ENCODE measurements at places on chromosomes 7 and 10.

- no peak for DNase-seq
These were observed 132.0 kb downstream of the PRKAG2 start for GRCh38 chr7:151744656-151745638.

DNA sequence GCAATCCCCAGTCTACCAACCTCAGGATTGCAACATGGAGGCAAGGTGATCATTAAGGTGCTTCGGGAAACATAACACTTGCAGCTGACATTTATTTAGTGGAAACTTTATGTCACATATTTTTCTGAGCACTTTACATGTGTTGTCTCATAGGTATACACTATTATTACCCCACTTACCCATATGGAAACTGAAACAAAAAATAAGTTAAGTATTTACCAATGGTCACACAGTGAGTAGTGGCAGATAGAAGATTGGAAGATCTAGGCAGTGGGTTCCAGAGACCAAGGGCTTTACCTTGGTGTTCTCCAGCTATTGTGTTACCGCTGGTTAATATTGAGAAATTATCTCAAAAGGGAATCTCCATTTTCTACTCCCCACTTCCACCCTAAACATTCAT lies 1279.1 kb upstream of the SORCS1 start:
- no peak for DNase-seq

GRCh38 chr7:17771901-17772408 lies 168.3 kb downstream of the SNX13 start:
- no peak for DNase-seq

- DNase-seq: no peak
These were observed 21.6 kb downstream of the EZH2 start for GRCh38 chr7:148862481-148862880.

DNA sequence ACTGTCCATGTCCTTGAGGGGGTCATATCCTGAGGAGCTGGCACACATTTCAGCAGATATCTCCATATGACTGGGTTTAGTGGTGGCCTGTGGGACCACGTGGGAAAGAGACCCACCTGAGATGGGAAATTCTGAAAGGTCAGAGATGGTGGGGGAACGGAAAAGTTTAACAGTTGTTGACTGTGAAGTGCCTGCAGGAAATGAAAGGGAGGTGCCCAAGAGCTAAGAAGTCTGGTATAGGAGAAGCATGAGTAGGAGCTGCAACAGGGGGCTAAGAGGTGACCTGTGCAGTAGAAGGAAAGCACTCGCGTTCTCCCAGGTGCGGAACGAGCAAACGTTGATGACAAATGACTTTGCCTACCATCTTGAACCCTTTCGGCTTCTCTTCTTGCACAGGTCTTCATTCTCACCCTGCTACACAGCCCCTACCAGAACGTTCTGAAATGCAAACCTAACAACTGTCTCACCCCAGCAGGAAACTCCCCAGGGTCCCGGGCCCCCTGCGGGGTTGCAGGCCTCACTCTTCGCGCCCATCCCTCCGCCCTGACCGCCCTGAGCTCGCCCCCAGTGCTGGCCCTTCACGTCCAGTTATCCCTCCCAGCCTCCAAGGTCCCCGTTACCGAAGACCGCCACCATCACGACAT lies 9.8 kb upstream of the FXYD4 start:
- DNase-seq: no peak

DNA sequence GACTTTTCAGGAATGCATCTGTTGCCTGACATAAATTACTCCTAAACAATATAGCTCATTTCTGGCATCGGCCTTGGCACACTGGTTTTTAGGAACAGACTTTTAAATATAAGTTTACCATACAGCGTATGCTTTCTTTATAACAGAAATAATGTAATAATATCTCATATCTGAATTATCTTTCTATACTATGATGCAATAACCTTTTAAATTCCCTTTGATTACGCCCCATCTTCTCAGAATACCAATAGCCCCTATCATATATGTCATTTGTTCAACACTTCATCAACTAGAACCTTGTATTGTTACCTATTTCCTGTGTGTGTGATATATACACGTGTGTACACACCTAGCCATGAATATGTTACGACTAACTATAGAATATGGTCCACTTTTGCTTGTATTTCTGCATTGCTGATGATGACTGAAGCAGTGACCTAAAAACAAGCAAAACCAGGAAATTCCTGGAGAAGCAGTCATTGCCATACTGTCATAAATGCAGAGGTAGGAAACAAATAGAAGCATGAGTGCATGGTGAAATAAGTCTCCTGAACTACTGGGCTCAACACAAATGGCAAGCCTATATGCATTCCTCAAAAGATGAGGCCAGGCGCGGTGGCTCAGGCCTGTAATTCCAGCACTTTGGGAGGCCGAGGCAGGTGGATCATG lies 618.4 kb upstream of the NRP1 start:
- DNase-seq: no peak

GRCh38 chr10:33095867-33096815 lies 138.1 kb upstream of the ITGB1 start:
- no peak for DNase-seq

DNA sequence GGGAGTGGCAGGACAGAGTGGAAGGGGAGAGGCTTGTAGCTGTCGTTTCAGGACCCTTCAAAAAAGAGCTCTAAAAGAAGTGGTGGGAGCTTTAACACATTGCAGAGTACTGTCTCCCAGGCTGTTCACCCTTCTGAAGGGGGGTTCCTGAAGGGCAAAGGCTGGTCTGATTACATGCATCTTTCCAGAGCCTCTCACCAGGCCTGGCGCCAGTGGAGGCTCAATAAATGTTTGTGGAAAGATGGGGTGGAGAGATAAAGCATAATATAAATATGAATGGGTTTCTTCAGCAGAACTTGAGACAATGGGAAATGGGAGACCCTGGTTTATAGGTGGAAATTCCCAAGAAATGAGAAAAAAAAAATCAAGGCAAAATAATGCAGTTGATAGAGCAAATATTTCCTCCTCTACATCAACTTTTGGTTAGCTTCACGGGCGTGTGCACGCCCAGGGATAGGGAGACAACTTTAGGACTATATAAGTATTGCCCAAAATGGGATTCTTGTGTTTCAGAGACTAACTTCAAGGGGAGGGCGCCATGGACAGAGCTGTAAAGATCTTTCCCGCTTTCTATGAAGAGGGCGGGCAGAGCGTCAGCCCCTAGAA lies 613 bp upstream of the BUB3 start:
- DNase-seq: no peak

DNA sequence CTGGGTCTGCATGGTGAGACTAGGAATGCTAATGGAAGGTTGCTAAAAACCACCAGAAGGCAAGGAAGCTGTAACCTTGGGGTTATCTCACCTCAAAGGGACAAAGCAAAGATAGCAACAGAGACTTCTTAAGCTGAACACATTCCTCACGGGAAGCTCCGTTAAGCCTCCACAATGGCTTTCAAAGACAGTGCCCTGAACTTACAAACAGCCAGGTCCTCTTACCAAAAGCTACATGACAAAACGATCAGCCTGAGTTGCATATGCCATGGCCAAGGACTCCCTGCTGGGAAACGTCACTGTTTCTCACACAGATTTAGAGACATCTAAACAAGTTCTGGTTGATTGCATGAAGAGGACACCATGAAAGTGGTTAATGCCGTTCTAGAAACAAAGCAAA lies 52.7 kb downstream of the HTR5A start:
- DNase-seq: no peak

- DNase-seq: peak; percentile 73
These were observed 614 bp upstream of the IFIT2 start for GRCh38 chr10:89301232-89301631.

GRCh38 chr10:124305131-124305530 lies 113.6 kb downstream of the OAT start:
- peak; percentile 15 for DNase-seq

GRCh38 chr7:98617051-98617959 lies at the start of gene NPTX2:
NPTX2 (plus strand) TSS chr7:98617285; CDS start chr7:98617462, 177 bp downstream.
- DNase-seq: peak; percentile 87

GRCh38 chr10:69769395-69769992 lies 32.2 kb upstream of the COL13A1 start:
- DNase-seq: peak; percentile 18

- DNase-seq: no peak
These were observed 73.2 kb downstream of the DNAJB6 start for GRCh38 chr7:157409753-157410727.

Measured in Ammon's horn (tissue), 1 donor.